Stimulated activated CD4-positive, alpha-beta T cell treated with anti-CD3 and anti-CD28 coated beads, Interleukin-1b, Interleukin-23, amount 100 ng/mL, for 24 hours (primary cell): ENCODE measurements at places on chromosomes 16 and 17.

DNA sequence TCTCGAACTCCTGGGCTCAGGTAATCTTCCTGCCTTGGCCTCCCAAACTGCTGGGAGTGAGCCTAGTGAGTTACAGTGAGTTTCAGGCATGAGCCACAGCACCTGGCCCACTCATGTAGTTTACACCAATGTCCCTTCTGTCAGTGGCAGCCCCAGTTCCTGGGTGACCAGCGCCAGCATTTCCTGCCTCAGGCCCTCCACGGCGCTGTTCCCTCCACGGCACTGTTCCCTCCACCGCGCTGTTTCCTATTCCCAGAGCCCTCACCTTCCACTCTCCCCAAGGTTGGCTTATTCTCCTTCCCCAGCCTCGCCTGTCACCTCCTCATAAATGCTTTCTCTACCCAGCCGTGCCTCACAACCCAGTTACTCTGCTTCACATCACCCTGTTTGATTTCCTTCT is 32.6 kb downstream of the ITGAE start:
- no peak for DNase-seq

DNA sequence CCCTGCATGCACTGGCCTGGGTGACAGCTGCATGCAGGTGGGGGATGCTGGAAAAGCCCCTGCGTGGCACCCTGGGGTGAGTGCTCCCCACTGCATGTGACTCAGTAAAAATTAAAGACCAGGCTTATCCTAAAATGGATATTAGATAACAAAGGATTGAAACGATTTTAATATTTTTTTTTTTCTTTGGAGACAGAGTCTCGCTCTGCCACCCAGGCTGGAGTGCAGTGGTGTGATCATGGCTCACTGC is 334.9 kb downstream of the C16orf95 start:
- DNase-seq, result no peak

DNA sequence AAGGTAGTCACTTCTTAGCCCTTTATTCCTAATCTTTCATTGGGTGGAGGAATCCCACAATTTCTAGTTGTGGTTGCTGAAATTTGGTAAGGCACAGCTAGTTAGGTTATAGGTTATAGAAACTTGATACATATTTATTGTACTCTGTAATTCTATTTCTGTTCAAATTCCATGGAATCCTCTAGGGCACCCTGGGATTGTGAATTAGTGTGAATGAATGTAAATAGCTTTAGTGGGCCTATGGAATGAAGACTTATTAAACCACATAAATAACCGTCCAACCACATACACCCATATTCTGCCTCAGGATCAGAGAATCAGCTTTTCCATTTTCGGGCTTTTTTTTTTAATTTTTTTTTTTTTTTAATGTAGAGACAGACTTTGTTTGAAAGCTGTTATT is 9.2 kb downstream of the TANC2 start:
- no peak for DNase-seq

GRCh38 chr17:76420356-76421043 is 32.5 kb downstream of the UBE2O start:
- no peak for DNase-seq

GRCh38 chr17:82892899-82893565 is 53.2 kb upstream of the ZNF750 start:
- DNase-seq, result no peak

GRCh38 chr17:33285413-33285812 is 7.7 kb downstream of the ASIC2 start:
- no peak for DNase-seq

DNA sequence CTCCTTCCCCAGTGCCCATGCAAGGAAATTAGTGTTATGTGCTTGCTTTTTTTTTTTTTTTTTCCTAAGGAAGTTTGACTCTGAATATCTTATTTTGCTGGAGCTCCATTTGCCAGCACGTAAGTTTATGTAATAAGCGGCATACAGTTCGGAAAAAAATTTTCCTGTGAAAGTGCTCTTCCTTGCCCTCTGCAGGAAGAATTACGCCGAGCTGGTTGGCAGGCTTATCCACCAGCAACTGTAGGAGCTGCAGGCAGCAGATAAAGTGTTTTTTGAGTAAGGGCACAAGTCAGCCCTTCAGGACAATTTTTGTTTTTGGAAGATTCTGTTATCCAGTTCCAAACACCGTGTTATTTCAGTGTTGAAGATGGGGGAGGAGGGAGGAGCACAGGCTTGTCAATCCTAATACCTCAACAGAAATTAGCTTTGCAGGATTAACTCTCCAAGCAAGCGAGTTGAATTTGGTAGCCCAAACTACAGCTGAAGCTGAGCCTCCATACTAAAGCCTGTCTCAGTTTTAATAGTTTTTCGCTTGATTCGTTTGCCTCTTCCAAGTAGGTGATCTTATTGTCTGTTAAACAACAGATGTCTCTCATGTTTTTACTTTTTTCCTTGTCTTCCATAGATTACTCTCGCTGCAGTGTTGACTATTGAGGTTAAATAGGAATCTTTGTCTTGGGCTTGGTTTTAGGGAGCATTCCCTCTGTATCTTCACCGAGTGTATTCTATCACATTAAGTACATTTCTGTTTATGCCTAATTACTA is 1.1 kb downstream of the SPECC1 start:
- no peak for DNase-seq

- no peak for DNase-seq
Measured at GRCh38 chr16:66844342-66845079, at the start of gene CA7. Gene CA7 (plus strand): TSS chr16:66844414. CDS start chr16:66844488, 74 bp downstream.

DNA sequence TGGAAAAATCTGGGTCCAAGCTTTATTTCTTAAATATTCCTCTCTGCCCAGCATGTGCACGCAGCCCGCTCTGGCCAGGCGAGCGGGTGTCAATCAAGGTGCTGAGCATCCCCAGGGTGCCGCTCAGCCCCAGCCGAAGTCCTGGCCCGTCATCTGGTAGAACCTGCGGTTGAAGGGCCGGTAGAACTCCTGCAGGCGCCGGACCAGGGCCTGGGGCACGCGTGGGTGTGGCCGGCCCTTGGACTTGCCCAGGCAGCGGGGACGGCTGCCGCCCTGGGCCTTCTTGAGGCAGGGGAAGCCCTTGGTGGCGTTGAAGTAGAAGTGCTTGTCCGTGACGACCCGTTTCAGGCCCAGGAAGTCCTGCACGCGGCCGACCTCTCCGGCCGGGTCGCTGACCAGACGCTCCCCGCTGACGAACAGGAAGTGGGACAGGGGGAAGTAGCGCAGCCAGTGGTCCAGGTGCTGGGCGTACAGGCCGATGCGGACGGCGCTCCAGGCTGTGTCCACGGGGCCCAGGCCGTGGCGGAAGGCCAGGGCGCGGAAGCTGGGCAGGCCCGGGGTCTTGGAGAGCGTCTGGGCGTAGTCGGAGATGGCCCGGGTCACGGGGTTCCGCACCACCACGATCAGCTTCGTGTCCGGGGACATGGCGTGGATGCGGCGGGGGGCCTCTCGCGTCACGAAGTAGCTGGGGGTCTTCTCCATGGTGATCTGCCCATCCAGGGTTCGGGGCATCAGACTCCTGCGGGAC is 6.6 kb downstream of the HS3ST6 start:
- no peak for DNase-seq

DNA sequence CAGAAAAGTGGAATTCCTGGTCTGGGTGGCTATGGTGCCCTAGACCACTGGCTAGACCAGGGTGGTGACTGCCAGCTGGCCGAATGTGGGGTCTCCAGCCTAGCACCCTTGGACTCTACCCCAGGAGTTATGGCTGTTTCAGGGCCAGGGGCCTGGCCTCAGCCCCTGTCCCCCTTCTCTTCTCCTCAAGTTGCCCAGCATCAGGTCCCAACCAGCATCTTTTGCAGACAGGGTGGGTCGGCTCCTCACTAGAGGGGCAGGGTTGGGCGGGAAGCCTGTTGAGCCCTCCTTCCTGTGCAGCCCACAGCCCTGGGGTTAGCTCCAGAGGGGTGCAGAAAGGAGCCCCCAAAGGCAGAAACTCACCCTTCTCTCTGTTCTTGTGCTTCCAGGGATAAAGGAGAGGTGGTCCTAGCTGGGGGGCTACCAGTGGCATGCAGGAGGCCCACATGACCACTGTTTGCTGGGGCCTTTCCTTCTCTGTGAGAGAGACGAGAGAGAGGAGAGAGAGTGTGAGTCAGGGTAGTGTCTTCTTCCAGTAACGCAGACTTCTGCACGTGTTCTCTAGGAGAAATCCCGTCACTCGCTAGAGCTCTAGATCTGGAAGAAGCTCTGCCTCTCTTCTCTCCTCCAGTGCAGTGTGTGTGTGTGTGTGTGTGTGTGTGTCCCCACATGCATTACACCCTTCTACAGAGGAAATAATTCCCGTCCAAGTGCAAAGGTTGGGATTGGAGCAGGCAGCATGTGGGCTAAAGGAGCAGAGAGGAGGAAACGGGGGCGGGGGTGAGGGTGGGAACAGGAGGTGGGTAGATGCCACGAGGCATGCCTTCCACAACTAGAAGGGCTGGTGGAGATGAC is 209.4 kb downstream of the SEC14L1 start:
- DNase-seq, result no peak

- no peak for DNase-seq
Measured at GRCh38 chr16:84312783-84313382, 18.2 kb downstream of the WFDC1 start.

- DNase-seq, result no peak
Measured at GRCh38 chr17:69884846-69885245, 190.2 kb upstream of the KCNJ16 start.

GRCh38 chr17:17738901-17739300 is 57.6 kb downstream of the RAI1 start:
- no peak for DNase-seq

DNA sequence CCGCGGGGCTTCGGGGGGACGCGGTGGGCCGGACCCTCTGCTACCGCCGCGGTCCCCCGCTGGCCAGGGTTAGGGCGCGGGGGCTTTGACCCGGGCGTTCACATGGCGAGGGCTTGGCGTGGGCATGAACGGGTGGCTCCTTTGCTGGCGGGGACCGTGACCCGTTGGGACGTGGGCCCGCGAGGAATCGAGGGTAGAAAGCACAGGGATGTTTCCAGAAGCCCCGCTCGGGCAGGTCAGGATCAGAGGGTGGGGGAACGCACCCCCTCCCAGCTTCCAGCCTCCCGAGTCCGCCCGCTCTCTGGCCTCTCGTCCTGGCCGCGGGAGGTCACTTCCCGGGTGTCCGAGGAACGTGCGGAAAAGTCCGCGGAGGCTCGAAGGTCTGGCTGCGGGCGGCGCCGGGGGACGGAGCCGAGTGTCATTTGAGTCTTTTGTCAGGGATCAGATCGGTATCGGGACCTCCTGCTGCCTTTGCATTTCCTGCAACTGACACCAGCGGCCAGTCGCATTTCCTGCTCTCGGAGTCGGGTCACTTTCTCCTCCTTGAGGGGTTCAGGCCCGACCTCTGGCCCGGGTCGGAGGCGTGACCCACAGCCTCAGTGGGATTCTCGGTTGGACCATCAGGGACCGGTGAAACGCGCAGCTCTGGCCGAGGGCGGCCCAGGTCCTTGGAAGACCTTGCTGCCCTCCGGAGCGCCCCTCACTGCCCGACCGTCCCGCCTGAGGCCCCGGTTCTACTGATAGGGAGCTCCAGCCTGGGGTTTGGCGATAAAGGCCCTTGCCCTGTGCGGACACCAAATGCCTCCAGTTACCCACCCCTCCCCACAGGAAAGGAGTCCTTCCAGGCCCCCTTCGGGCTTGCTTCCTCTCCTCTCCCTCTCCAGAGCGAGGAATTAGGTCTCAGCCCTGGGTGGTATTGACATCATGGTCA is 702 bp upstream of the WNT3 start:
- DNase-seq, result no peak

DNA sequence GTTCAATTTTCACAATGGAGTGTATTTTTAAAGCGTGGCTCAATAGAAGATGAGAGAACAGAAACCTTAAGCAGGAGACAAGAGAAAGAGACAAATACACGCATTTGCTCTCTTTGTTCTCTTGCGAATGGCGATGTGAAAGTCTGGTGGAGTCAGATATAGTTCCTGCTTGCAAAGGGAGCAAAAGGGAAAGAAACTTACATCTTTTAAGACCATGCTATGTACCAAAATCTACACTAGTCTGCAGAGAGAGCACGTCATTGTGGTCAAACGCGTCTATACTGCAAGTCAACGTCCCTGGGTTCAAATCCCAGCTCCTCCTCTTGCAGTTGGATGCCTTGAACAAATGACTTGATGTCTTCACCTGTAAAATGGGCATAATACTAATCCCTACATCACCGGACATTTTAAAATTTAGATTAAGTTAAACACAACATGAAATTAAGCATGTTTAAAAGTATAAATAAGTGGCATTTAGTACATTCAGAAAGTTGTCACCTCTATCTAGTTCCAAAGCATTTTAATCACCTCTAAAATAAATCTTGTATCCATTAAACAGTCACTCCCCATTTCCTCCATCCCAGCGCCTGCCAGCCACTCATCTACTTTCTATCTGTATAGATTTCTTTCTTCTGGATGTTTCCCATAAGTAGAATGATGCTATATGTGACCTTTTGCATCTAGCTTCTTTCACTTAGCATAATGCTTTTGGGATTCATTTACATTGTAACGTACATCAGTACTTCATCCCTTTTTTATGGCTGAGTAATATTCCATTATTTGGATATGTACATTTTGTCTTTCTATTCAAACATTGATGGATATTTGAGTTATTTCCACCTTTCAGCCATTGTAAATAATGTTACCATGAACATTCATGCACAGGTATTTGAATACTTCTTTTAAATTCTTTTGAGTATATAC is 406.9 kb downstream of the TMEM114 start:
- no peak for DNase-seq

DNA sequence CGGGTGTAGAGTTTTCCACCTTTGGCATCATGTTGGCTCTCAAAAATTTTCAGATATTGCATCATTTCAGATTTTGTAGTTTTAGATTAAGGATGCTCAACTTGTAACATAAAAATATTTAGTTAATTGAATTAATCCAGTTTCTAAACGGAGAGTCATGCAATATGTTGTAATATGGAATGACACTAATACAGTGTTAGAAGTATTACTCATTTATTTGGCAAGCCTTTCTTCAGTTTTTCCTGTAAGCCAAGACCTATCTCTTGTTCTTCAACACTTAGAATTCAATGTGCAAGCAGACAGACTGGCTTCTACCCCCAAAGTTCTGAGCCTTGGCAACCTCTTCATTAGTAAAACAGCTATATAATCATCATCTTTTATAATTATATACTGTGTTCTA is 985.0 kb upstream of the GOT2 start:
- DNase-seq, result no peak
